Cardiac muscle cell (in vitro differentiated cells and primary cell): ENCODE measurements at places on chromosomes 6 and 20. TPM values are rescaled to one million over a fixed set of nuclear protein-coding genes. Genes with fewer than 3 reads are reported as not detected.

The MDFI gene
- 100.0 and 137 TPM in 2 replicates for total RNA-seq

DNA sequence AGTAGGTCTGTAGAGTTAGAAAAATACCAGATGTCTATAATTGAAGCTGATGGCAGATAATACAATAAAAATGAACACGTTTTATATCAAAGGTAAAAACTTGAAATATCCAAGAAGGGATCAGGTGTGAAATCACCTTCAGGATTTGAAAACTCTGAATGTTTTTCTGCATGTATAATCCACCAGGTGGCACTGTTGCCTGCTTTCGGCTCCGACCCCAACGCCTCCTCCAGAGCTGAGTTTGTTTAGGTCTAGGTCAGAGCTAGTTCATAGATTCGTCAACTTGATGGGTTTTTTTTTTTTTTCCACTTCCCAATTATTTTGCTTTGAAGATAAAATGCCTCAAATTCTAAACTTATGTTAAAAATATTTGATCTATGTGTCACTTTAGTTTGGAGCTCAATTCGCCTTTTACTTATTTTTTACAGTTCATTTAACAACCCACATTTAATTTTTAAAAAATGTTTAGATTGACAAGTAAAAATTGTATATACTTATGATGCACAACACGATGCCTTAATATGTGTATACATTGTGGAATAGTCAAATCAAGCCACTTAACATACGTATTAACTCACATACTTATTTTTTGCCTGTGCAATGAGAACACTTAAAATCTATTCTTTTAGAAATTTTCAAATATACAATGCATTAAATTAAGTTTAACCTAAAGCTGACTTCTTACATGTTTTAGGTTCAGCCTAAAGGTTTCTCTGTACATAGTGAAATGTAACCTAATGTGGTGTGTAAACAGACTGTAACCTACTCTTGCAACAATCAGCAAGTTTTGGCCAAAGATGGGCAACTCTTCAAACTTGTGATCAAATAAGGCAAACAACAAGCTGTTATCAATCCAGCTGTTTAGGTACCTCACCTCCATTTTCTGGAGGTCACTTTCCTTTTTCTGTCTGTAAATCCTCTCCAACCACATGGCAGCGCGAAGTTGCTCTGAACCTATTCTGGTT is 39.4 kb upstream of the ENPP4 start:
- H3K4me1 ChIP-seq = no peaks in the 10 kb centered on the region
- peak; percentile 69 for DNase-seq
- H3K4me3 ChIP-seq = no peak overlapping the region

DNA sequence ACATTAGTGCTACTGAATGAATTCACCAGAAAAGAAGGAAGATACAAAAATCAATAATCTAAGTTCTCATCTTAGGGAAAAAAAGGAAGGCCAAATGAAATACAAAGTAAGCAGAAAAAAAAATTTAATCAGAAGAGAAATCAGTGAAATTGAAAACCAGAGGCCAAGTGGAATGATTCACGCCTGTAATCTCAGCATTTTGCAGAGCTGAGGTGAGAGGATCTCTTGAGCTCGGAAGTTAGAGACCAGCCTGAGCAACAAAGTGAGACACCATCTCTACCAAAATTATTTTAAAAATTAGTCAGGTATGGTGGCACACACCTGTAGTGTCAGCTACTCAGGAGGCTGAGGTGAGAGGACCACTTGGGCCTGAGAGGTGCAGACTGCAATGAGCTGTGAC is 21.2 kb upstream of the ASF1A start:
- DNase-seq = no peak
- H3K36me3 ChIP-seq = no peaks in the 10 kb centered on the region
- H3K4me3 ChIP-seq = no peak overlapping the region
- H3K27ac ChIP-seq = no peak overlapping the region

DNA sequence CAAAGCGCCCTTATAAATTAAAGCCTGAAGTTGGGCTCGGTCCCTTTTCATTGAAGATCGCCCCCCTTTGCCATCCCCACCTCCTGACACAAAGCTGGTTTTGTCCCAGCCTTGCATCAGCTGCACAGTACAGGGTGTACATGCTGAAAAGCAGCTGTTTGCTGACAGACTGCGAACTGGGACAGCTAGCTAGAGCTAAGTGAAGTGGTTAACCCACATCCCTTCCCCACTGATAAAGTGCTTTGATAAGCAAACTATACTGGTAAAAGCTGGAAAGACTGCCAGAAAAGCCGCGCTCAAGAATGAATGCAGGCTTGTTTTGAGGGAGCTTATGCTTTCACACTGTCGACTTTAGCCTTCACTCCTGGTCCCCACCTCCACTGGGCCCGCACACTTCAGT is 207.3 kb downstream of the GMDS start:
- H3K4me1 ChIP-seq = no peaks in the 10 kb centered on the region
- no peaks in the 10 kb centered on the region for H3K36me3 ChIP-seq
- H3K27me3 ChIP-seq = no peaks in the 10 kb centered on the region
- no peak overlapping the region for H3K27ac ChIP-seq

DNA sequence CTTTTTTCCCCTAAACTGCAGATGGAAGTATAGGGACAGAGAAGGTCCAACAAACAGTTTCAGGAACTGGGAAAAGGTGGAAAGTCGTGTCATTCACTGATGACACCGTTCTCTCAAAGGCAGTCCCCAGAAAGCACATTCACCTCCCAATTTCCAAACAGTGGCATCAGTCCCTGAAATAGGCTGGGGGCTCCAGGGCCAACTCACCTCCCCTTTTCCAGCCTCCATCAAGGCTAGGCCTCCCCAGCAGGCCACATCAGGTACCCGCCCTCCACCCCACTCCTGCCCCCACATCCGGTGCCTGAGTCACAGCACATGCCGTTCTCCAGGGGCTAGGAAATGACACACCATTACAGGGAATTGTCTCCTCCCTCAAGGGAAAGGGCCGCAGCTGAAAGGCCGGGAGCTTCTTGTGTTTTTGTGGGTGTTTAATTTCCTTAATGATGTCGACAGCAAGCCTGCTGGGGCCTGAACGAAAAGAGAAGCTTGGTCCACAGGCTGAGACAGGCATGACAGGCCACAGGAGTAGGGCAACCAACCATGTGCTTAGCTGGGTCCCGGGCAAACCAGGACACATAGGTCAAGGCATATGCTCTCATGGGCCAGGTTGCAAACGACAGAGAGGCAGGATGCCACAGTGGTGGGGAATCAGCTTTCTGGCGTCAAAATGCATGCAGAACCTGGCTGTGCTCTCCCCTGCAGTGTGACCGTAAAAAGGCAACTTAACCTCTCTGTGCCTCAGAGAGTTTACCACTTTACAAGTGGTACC is 39.2 kb downstream of the ZMYND8 start:
- H3K27me3 ChIP-seq = no peaks in the 10 kb centered on the region
- no peaks in the 10 kb centered on the region for H3K36me3 ChIP-seq
- H3K4me1 ChIP-seq = peaks cover 56% of the 10 kb centered on the region
- H3K27ac ChIP-seq = peak overlapping the region; percentile 97

- H3K4me1 ChIP-seq = no peaks in the 10 kb centered on the region
- no peak for DNase-seq
- H3K36me3 ChIP-seq = peaks cover 36% of the 10 kb centered on the region
- no peak overlapping the region for H3K4me3 ChIP-seq
- no peaks in the 10 kb centered on the region for H3K27me3 ChIP-seq
- H3K27ac ChIP-seq = no peak overlapping the region
Observed at GRCh38 chr6:89690944-89691324, 52.4 kb upstream of the LYRM2 start.

DNA sequence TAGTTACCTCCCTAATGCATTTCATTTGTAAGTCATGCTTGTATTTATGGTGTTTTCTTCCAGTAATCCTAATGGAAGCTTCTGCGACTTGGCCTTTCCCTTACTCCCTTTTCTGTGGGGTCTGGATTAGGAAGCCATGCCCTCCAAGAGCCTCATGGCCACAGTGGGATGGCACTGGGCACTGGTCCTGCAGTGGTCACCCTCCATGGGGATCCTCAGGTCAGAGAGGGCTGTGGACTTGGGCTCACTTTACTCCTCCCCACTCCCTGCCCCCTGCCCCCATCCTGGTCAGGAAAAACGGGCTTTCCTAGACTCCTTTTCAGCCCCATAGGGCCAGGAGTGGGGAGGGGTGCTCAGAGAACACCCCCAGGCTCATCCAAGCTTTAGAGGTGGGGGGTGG is 49.9 kb downstream of the EBF4 start:
- H3K27me3 ChIP-seq = peaks cover 58% of the 10 kb centered on the region
- H3K27ac ChIP-seq = no peak overlapping the region
- no peaks in the 10 kb centered on the region for H3K36me3 ChIP-seq
- no peak overlapping the region for H3K4me3 ChIP-seq
- no peaks in the 10 kb centered on the region for H3K4me1 ChIP-seq

DNA sequence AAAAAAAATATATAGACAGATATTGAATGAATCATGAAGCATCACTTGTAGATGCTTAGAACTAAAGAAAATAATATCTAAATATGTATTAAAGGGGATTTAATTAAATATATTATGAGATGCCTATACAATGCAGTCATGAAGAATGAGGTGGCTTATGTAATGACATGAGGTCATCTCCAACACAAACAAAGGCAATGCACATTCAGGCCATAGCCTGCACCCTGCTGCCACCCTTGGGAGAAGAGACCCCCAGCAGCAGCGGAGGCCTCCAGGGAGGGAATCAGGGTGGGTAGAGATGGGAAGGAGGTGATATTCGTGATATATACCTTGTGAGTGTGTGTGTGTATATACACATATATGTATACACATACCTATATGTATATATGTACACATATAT is 26.4 kb upstream of the SSTR4 start:
- no peak overlapping the region for H3K27ac ChIP-seq
- peaks cover 4% of the 10 kb centered on the region for H3K27me3 ChIP-seq
- no peak overlapping the region for H3K4me3 ChIP-seq
- DNase-seq = no peak

DNA sequence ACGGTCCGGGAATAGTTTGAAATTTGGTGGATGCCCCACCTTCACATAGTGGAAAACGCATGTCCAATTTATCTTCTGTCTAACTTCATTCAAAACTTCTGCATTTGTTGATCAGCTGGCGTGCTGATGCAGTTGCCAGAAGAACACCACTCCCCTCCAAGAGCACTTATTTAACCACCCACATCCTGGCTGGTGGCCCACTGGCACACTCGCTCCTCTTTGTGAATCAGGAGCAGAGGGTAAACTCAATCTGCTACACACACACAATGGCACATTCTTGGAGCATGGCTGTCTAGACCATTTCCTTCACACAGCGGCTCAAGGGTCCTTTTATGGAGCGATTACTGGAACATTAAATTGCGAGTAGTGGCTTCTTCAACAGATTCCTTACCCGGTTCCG is 55.1 kb upstream of the CEP162 start:
- no peak overlapping the region for H3K27ac ChIP-seq
- H3K4me3 ChIP-seq = no peak overlapping the region
- H3K4me1 ChIP-seq = no peaks in the 10 kb centered on the region
- peak; percentile 45 for DNase-seq
- no peaks in the 10 kb centered on the region for H3K36me3 ChIP-seq

The NHSL1 gene
- total RNA-seq = 8.4 and 11.3 TPM in 2 replicates

- DNase-seq = no peak
- no peaks in the 10 kb centered on the region for H3K27me3 ChIP-seq
- no peaks in the 10 kb centered on the region for H3K4me1 ChIP-seq
- H3K27ac ChIP-seq = no peak overlapping the region
- no peak overlapping the region for H3K4me3 ChIP-seq
Observed at GRCh38 chr20:36273414-36274180, 32.5 kb upstream of the DLGAP4 start.

DNA sequence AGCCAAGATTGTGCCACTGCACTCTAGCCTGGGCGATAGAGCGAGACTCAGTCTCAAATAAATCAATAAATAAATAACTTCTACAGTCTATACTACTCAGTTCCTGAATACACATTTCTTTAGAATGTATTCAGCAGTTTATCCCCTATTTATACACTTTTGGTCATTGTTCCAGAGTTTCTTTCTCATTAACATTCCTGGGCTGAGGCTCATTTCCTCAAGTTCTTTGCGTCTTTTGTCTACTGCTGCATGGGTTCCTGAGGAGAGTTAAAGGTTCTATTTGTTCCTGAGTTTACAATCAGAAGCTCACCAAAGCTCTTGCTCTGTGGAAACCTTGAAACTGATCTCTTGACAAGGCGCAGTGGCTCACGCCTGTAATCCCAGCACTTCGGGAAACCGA is 37.7 kb upstream of the SASH1 start:
- H3K4me1 ChIP-seq = no peaks in the 10 kb centered on the region
- no peak overlapping the region for H3K27ac ChIP-seq
- H3K27me3 ChIP-seq = no peaks in the 10 kb centered on the region
- no peak for DNase-seq
- H3K4me3 ChIP-seq = no peak overlapping the region

- H3K36me3 ChIP-seq = no peaks in the 10 kb centered on the region
- no peaks in the 10 kb centered on the region for H3K27me3 ChIP-seq
- no peak overlapping the region for H3K27ac ChIP-seq
Observed at GRCh38 chr6:4774296-4774695, 1.9 kb upstream of the CDYL start.

The SLC22A23 gene
- 14.6 and 24.9 TPM in 2 replicates for total RNA-seq

The NT5E gene
- total RNA-seq = 0.56 and 0.80 TPM in 2 replicates

GRCh38 chr6:164262348-164262747 is 847.8 kb downstream of the QKI start:
- H3K36me3 ChIP-seq = no peaks in the 10 kb centered on the region
- H3K27me3 ChIP-seq = no peaks in the 10 kb centered on the region
- no peak for DNase-seq
- no peak overlapping the region for H3K27ac ChIP-seq
- H3K4me1 ChIP-seq = no peaks in the 10 kb centered on the region

DNA sequence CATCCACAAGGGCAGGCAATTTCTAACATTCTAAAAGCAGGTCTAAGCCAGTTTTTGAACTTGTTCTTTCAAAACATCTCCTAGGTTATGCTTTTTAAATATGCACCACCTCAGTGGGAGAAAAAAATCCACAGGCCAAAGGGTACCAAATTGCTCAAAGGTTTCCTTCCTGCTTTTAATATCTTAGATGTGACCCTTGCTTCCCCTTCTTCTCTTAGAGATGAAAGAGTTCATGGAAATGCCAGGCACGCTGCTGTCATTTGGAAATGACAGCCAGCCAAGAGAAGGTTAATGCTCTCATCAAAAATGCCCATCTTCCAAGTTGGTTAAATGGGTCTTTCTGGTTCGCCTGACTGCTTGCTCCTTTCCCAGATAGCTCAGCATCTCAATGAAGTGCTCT is 497.1 kb downstream of the CD83 start:
- H3K4me1 ChIP-seq = peaks cover under 1% of the 10 kb centered on the region
- H3K36me3 ChIP-seq = no peaks in the 10 kb centered on the region
- no peak overlapping the region for H3K27ac ChIP-seq
- H3K27me3 ChIP-seq = no peaks in the 10 kb centered on the region

The COL12A1 gene
- total RNA-seq = 0.66 and 3.4 TPM in 2 replicates

GRCh38 chr6:142819603-142820337 is 125.2 kb downstream of the HIVEP2 start:
- no peaks in the 10 kb centered on the region for H3K27me3 ChIP-seq
- H3K27ac ChIP-seq = no peak overlapping the region
- H3K4me1 ChIP-seq = peaks cover 2% of the 10 kb centered on the region

GRCh38 chr6:82872185-82872584 is 193.5 kb downstream of the UBE3D start:
- no peak overlapping the region for H3K27ac ChIP-seq
- H3K36me3 ChIP-seq = no peaks in the 10 kb centered on the region
- H3K27me3 ChIP-seq = no peaks in the 10 kb centered on the region
- no peak overlapping the region for H3K4me3 ChIP-seq
